ENCODE measurements at places on chromosomes 1 and 21.

GRCh38 chr1:37575692-37576091 lies 19.0 kb downstream of the DNALI1 start:
- no peak for DNase-seq

DNA sequence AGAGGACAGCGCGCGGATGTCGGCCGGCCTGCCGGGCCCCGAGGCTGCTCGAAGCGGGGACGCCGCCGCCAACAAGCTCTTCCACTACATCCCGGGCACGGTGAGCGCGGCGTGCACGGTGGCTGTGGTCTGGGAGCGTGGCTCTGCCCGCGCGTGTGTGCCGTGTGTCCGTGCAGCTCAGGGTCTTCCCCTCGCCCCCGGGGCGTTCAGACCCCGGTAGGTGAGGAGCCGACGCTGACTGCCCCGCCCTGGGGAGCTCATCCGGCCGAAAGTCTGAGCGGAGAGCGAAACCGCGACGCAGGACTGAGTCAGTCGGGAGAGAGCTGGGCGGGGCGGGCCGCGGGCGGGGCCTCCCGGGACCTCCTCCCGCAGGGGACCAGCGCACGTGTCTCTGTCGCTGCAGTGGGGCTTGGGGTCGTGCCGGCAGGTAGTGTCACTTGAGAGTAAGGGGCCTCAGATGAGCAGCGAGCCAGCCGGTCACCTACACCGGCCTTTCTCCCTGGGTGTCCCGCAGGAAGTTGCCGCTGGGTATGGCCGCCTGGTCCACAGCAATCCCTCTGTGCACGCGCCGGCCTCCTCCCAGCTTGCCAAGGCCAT lies 520 bp downstream of the PLEKHN1 start:
- DNase-seq, result peak; percentile 47

DNA sequence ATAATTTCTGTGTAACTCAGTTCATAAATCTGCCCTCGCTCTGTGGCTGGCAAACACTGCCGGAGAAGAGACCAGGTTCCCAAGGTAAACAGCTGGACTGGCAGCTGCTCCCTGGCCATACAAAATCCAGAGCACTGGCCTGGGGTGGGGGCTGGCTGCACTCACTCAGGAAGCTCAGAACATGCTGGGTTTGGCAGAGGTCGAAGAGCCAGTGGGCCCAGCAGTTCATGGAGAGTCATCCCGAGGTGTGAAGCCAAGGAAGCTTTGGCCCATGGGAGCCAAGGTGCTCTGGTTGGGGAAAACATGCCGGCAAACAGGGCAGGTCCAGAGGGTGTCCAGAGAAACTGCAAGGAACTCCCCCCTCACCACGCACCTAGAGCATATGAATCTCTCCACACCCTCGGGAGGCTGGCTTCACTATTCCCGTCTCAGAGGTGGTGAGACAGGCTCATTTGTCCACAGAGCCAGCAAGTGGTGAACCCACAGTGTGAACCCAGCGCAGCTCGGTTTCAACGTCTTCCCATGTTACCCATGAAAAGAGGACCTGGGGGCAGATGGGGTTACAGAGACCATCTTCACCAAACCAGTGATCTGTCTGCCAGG lies 102.4 kb downstream of the DMRTB1 start:
- DNase-seq, result no peak

- no peak for DNase-seq
Measured at GRCh38 chr21:15160136-15160535, 95.3 kb upstream of the NRIP1 start.

- DNase-seq, result no peak
Measured at GRCh38 chr1:36554323-36554628, 71.6 kb upstream of the CSF3R start.

DNA sequence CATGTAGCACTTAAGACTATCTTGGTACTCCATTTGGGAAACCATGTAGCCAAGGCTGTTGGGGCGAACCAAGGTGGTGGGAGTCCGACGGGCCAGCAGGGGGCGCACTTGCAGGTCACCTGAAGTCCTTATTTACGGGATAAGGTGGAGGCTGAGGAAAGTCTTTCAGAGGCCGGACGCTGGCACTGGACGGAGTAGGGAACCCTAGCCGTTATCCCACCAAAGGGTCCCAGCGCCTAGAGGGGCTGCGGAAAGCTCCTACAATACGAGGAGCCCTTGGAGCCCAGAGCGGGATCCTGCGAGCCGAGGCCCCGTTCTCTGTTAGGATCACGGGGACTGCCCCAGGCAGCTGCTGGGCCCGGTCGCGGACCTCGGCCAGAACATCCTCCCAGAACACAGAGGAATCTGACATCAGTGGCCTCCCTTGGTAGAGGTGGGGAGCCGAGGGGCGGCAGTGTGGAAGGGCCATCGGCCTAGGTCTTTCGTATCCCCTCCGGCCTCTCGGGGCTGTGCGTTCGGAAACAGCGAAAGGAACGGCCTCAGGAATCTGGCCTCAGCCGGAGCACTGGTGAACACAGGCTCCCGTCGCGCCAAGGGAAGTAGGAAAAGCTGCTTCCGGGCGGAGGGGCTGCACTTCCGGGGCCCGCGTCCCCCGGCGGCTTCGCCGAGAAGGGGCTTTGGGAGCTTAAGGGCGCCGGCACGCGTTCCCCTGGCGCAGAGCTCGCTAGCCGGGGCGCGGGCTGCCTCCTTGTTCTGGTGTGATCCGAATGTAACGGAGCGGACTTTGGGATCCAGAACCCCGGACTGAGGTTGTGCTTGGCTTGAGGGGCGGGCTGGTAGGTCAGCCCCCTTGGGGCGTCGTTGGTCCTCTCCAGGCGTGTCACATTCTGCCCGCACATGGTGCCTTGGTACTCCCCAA lies 29.9 kb upstream of the RPTN start:
- peak; percentile 65 for DNase-seq

DNA sequence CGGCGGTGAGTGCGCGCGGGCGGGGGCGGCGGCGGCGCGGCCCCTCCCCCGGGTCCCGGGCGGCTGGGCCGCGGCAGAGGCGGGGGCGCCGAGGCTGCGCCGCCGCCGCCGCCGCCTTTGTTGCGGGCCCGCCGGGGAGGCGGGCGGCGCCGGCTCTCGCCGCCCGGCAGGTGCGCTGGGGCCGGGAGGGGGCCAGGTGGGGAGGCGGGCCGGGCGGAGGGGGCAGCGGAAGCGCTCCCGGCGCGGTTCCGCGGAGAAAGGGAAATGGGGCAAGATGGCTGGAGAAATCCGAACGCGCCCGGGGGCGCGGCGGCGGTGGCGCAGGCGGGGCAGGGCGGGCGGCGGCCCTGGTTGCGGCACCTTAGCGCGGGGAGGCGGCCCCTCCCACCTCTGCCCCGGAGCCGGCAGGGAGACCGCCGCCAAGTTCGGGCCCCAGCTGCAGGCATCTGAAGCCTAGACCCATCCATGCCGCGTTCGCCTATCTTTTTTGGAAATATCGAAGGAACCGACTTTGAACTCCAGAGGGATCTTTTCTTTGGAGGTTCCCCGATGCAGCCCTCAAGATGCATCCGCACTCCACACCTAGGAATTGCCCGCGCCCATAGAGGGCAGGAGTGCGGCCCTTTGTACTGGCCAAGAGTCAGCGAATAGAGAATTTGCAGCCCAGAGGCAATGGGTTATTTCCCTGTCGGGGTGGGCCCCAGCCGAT lies 479 bp downstream of the POGK start:
- peak; percentile 42 for DNase-seq

DNA sequence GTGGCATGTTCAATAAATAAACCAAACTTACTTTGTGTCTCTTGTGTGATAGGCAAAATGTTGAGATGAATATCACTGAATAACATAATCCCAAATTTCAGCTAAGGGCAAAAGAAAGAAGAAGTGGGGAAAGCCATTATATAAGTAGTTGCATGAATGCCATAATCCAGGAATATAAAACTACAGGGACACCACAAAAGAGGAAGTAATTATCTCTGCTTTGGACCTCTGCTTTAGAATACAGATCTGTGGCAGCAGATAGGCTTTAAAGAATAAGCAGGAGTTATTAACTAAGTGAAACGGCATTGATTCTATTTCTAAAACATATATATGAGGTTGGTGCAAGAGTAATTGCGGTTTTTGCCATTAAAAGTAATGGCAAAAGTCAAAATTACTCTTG lies 288.5 kb upstream of the SNX7 start:
- DNase-seq, result no peak

- no peak for DNase-seq
Measured at GRCh38 chr21:44710756-44711326, 531 bp downstream of the TSPEAR start.

DNA sequence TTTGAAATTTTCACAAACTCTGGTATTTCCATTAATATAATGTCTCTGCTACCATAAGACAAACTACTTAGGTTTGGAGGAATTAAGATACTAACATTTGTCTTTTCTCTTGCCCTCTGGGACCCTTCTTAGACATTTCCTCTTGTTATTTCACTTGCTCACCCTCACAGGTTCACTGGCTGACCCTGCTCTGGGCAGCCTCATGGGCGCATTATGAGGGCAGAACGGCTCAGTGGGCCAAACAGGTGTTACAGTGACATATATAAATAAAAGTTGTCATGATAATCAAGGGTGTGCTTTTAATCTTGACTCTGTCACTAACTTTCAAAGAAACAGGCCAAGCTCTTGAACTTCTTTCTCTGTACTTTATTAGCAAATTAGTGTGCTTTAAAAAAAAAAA lies 46.5 kb downstream of the ZNHIT6 start:
- DNase-seq, result no peak

DNA sequence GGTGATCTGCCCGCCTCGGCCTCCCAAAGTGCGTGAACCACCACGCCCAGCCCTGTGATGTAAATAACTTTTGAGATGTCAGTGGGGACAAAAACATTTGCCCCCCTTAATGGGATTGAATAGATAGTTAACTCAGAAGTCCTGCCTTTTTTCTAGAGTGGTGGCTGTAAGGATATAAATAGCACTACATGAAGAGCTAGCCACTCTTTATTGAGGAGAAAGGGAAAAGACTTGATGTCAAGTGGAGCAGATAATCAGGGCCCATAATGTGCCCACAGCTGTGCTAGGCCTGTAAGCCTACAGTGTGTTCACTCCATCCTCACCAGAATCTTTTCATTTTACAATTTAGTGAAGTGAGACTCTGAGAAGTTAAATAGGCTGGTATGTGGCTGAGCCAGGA lies 3.6 kb downstream of the GIPC2 start:
- no peak for DNase-seq

DNA sequence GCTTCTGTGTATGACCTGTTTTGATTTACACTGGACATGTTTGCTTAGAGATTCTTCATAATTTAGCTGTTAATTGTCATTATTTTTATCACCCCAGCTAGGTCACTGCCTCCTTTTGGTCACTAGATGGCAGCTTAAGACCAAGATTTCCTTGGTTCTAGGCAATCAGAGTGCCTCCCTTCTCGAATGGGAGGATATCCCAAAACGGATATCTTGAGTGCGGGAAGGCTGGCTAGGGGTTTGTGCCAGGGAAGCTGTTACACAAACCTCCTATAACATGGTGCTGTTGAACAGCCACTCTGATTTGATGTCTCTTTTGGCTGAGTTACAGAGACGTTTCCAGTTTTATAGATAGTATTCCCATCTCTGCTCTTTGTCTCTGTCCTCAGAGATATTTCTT lies 283.5 kb downstream of the S1PR1 start:
- DNase-seq, result peak; percentile 49

DNA sequence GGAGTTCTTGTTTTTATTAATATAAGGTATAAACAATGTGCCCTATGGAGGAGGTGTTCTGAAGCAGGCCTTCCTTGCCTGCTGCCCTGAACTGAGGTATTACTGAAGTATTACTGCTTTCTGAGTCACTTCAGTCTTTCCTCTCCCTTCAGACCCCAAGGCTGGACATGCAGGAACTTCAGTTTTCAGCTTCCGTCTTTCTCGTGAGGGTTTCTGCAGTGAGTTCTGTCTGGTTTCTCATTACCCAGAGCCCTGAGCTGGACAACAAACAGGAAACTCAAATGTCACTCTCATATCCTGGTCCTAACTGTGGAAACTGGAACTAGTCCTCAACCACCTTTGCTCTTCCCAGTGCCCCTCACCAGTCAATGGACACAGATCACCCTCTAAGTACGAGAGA lies 46.8 kb downstream of the ELAVL4 start:
- no peak for DNase-seq

DNA sequence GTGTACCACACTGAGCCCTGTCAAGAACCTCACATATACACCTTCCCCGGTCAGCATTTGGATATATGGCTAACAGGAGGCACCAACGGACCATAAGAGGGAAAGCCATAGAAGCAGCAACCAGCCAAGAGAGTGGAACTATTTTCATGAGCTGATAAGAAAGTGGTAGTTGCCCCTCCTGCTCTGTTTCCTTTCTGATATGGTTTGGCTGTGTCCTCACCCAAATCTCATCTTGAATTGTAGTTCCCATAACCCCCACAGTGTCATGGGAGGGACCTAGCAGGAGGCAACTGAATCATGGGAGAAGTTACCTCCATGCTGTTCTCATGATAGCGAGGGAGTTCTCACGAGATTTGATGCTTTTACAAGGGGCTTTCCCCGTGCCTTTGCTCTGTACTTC lies 366.1 kb upstream of the DAB1 start:
- DNase-seq, result no peak

GRCh38 chr1:66752671-66753371 lies 562 bp downstream of the DYNLT5 start:
- no peak for DNase-seq

- no peak for DNase-seq
Measured at GRCh38 chr1:74344387-74344786, 109.2 kb downstream of the TNNI3K start.

DNA sequence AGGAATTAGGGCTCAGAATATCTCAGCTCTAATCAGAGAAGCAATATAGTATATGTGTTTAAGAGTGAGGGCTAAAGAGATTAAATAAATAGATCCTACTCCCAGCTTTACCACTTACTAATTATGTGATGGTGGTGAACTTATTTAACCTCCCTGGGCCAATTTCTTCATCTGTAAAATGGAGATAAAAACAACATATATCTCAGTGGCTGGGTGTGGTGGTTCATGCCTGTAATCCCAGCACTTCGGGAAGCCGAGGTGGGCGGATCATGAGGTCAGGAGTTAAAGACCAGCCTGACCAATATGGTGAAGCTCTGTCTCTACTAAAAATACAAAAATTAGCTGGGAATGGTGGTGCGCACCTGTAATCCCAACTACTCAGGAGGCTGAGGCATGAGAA lies 135.2 kb downstream of the SLC44A5 start:
- DNase-seq, result no peak

DNA sequence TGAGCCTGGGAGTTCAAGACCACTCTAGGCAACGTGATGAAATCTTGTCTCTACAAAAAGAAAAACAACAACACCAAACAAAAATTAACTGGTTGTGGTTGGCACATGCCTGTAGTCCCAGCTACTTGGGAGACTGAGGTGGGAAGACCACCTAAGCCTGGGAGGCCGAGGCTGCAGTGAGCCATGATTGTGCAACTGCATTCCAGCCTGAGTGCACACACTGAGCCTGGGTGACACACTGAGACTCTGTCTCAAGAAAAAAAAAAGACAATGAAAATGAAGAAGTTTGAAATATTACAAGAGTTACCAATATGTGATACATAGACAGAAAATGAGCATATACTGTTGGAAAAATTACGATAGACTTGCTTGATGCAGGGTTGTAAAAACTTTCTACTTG lies 31.9 kb downstream of the PDC start:
- no peak for DNase-seq

- no peak for DNase-seq
Measured at GRCh38 chr1:47805921-47806361, 191.2 kb downstream of the TRABD2B start.

GRCh38 chr21:26852423-26852822 lies 7.2 kb upstream of the ADAMTS1 start:
- no peak for DNase-seq

GRCh38 chr1:233424779-233425178 lies 97.3 kb downstream of the MAP3K21 start:
- DNase-seq, result peak; percentile 24

GRCh38 chr1:47584249-47584648 lies 146.4 kb downstream of the FOXD2 start:
- DNase-seq, result no peak

Measured in NCI-H460 (cell line).